ENCODE measurements at places on chromosomes 2 and 18.

GRCh38 chr2:112726487-112727190, 5.8 kb downstream of the NT5DC4 start:
- H3K27me3 ChIP-seq = peaks cover 7% of the 10 kb centered on the region
- peaks cover 21% of the 10 kb centered on the region for H3K4me1 ChIP-seq
- H3K4me3 ChIP-seq = no peak overlapping the region
- peak overlapping the region; percentile 36 for H3K27ac ChIP-seq
- H3K36me3 ChIP-seq = no peaks in the 10 kb centered on the region

DNA sequence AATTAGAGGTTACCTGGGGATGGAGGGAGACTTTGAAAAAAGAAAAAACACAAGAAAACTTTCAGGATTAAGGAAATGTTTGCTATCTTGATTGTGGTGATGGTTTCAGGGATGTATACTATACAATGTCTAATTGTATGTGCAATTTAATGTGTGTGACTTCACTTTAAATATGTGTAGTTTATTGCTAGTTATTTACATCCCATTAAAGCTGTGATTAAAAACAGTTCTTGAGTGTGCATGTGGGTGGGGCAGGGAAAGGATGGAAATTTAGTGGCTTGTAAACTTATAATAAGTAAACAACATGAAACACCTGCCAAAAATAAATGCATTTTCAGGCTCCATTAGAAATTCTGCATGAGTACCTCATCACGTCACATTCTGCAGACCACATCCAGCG, 167.0 kb downstream of the MYO5B start:
- no peak overlapping the region for H3K4me3 ChIP-seq
- no peak for DNase-seq
- H3K36me3 ChIP-seq = no peaks in the 10 kb centered on the region
- no peak overlapping the region for H3K27ac ChIP-seq

DNA sequence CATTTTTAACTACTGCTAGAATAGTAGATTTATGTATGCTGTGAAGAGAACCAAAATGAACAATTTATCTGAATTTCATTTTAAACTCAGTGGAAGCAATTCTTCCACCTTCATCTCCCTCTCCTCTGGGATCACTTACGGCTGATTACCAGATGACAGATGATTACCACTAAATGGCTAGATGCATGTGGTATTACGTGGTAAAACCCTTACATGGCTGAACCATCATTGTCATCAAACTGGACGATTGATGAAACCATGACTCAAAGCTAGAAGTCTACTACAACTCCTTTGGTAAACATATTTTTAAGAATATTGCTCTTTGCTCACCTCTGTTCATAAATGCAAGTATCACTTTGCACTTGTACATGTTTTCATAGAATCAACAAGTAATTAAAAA, 48.5 kb upstream of the DOCK10 start:
- no peak for DNase-seq
- no peak overlapping the region for H3K4me3 ChIP-seq
- no peaks in the 10 kb centered on the region for H3K36me3 ChIP-seq
- H3K27me3 ChIP-seq = peaks cover 5% of the 10 kb centered on the region

DNA sequence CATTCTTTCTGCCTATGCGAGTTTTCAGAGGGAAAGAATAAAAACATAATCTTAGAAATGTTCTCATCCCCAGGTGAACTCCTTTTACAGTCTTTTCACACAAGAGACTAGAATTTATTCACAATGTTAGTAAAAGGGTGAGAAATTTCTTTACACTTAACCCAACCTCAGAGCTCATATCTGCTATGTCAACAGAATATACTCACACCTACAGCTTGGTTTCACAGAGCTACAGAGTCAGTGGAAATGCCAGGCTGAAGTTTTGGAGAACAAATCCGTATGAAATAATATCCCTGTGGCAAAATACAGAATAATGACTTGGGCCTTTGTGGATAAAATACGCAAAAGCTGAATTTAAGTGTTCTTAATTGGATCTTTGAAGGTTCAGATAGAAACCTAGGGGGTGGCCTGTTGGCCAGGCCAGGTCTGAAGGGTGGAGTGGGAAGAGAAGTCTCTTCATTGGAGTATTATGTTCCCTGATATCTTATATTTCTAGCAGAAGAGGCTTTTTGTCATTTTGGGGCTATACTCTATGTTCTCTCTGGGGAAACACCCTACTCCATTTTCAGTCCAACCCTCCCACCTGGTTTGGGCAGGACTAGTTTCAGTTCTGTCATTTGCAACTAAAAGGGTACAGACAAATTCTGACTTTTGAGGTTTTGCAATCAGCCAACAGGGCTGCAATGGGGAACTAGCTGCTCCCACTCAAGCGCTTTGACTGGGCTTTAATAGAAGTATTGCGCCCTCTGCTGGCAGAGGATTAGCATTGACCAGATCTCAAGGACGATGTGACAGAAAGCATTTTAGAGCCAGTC, 25.7 kb downstream of the FBXO48 start:
- peaks cover 7% of the 10 kb centered on the region for H3K4me1 ChIP-seq
- H3K36me3 ChIP-seq = no peaks in the 10 kb centered on the region
- H3K27me3 ChIP-seq = peaks cover 17% of the 10 kb centered on the region
- no peak overlapping the region for H3K4me3 ChIP-seq
- DNase-seq = peak; percentile 90

- H3K4me1 ChIP-seq = peaks cover 44% of the 10 kb centered on the region
- no peaks in the 10 kb centered on the region for H3K27me3 ChIP-seq
- H3K4me3 ChIP-seq = no peak overlapping the region
- no peak overlapping the region for H3K27ac ChIP-seq
- peaks cover 3% of the 10 kb centered on the region for H3K36me3 ChIP-seq
These were observed 28.5 kb downstream of the TMEM131 start for GRCh38 chr2:97967216-97967592.

- H3K27ac ChIP-seq = no peak overlapping the region
- H3K36me3 ChIP-seq = peaks cover under 1% of the 10 kb centered on the region
- H3K27me3 ChIP-seq = no peaks in the 10 kb centered on the region
- DNase-seq = no peak
- peaks cover 14% of the 10 kb centered on the region for H3K4me1 ChIP-seq
- H3K4me3 ChIP-seq = no peak overlapping the region
These were observed 58.5 kb downstream of the ROCK1 start for GRCh38 chr18:21053127-21053526.

All from activated CD4-positive, alpha-beta T cell treated with anti-CD3 and anti-CD28 coated beads, Interleukin-2, amount 10 ng/mL, durations not matched to agents 7 days and 5 days (primary cell).